ENCODE measurements at places on chromosomes 2 and 18. TPM values are rescaled to one million over a fixed set of nuclear protein-coding genes. Genes with fewer than 3 reads are reported as not detected.
A peak's percentile ranks its signal among the peaks of the same experiment; 100 is the strongest.

DNA sequence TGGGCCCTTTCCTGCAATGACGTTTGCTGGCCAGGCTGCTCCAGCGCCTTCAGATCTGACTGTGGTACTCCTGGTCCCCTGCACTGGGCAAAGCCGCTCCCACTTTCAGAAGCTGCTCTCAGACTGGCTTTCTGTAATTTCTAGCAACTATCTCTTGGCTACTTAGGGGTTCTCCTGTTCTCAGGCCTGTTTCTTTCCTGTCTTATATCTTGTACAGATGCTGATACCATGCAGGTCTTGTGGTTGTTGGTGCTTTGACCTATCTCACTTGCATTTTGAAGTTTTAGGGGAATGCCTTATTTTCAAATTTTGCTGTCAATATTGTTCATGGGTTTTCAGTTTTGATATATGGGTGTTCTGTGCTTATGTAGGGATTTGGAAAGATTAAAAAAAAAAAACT lies 145.8 kb downstream of the CLIP4 start:
- H3K27ac ChIP-seq, result 0 out of 2 replicates have a peak overlapping the region, but pooled peaks have one; percentile 5
- H3K4me3 ChIP-seq, result no peak overlapping the region
- peaks cover 16% of the 10 kb centered on the region for H3K4me1 ChIP-seq
- no peaks in the 10 kb centered on the region for H3K27me3 ChIP-seq

The FER1L5 gene
- total RNA-seq, result 0.91 TPM

DNA sequence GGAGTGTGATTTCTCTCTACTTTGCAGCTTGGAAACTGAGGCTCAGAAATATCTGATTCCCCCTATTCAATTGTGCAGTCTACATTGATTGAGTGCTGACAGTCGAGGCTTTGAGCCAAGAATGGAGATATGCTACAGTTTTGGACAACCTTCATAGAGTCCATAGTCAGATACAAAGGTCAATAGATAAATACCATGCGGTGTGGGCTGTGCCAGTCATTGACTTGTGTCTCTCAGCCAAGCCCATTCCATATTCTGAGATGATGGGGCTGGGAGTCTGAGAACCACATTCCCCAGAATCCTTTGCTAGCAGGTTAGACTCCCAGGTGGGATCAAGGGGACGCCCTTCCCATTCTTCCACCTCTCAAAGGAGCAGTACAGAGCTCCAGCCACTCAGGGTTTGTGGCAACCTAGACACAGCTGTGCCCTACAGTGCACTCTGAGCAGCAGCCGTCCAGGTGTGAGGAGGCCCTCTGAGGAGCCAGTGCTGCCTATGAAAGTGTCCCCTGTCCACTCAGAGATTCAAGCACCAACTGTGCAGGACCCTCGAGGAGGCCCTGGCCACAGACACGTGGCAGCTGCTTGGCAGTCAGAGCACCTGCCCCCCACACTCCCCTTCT lies 348.3 kb downstream of the CYRIA start:
- H3K27me3 ChIP-seq, result 0 out of 2 replicates have a peak, but pooled peaks cover 7% of the 10 kb centered on the region
- H3K36me3 ChIP-seq, result no peaks in the 10 kb centered on the region
- H3K4me3 ChIP-seq, result no peak overlapping the region
- no peak for DNase-seq

DNA sequence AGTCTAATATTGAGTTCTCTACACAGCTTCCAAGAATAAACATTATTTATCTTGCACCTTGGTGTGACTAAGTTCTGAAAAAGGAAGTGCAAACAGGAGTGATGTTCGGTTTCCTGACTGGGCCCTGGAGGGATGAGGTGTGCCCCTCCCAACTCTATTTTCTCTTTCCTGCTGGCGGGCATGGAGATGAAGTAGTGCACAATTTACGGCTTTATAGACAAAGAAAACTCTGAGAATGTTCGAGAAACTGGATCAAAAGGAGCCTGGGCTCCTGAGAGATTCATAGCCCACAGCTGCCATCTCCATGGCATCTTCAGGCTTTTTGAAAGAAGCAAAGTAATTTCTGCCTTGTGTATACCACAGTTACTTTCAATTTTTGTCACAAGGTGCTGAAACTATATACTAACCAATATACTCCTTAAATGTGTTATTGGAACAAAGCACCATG lies 22.3 kb downstream of the LRATD1 start:
- no peak overlapping the region for H3K4me3 ChIP-seq
- H3K4me1 ChIP-seq, result no peaks in the 10 kb centered on the region
- H3K27me3 ChIP-seq, result no peaks in the 10 kb centered on the region
- DNase-seq, result no peak
- no peaks in the 10 kb centered on the region for H3K36me3 ChIP-seq

The GPR55 gene
- total RNA-seq, result not detected

Measured in HCT116 (cell line).